ENCODE measurements at places on chromosomes 3 and 15.
A peak's percentile ranks its signal among the peaks of the same experiment; 100 is the strongest.

DNA sequence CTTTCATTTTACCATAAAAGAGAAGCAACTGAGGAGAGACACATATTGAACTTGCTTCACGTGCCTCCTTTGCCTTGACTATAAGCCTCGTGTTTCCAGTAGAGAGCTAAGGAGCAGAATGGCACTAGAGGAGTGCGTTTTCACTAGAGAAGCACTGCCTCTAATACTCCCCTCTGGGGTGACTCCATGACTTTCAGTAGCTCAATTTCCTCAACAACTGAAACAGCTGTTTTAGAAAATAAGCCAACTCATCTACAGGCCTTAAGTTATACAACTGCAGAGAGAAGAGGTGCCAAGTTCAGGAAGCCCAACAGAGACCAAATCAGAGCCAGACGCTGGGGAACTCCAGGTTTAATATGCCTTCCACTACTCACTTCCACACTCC, 1.9 kb downstream of the UBP1 start:
- DNase-seq, result peak; percentile 14

DNA sequence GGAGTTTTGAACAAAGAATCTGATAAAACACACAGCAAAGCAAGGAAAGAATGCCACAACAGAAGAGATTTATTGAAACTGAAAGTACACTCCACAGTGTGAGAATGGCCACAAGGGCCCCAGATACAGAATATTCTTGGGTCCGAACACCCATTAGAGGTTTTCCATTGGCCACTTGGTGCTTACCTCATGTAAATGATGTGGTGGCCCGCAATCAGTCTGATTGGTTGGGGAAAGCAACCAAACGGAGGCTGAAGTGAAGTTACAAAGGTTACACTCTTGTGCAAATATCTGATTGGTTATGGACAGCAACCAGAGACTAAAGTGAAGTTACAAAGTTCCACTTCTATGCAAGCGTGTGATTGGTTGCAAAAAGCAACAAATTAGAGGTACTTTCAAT, 20.4 kb downstream of the NSUN3 start:
- no peak for DNase-seq

DNA sequence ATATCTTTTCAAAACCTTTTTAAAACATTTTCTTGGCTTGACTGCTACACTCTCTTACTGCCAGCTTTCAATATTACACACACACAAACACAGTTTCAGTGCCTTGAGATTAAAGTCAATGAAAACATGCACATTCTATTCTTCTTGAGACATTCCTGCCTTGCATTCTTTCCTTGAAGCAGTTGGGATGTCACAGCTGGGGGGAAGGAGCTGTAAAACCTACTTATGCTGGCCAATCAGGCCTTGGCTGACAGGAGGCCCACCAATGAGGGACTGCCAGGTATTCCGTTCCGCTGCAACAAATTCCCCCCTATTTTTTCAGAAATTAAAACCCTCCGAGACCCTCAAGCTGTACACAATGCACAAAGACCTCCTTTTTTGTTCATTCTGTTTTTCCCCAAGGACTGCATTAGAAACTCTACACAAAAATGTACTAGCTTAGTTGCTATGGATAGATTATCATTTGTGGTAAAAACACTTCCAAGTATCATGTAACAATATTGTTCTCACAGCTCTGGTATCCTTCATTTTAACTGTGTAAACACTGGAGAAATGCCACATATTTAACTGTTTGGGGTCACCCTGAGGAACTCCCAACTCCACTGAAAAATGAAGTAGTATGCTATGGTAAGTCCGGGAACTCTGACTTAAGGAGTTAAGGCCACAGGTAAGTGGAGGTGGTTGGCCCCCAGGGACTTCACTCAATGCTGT, 18.5 kb downstream of the FSTL1 start:
- peak; percentile 61 for DNase-seq

- DNase-seq, result no peak
Observed at GRCh38 chr15:68784206-68784605, 36.5 kb downstream of the ANP32A start.

GRCh38 chr15:64050281-64051092, 4.2 kb upstream of the DAPK2 start:
- DNase-seq, result no peak

DNA sequence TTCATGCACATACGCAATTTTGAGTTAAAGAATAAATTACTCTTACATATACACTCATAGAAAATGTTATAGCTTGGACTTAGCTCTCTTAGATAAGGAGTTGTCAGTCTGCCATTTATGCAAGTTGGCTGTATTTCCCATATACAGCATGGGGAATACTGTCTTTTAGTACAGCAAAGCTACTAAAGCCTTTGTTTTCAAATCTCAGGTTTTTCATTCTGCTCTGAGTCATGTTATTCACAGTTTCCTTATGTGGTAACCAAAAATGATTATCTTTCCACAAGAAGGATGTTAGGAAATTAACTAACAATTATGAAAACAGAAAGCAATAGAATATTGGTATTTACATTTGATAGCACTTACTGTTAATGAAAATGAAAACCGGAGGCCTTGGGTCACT, 4.3 kb upstream of the TIPARP start:
- DNase-seq, result no peak

DNA sequence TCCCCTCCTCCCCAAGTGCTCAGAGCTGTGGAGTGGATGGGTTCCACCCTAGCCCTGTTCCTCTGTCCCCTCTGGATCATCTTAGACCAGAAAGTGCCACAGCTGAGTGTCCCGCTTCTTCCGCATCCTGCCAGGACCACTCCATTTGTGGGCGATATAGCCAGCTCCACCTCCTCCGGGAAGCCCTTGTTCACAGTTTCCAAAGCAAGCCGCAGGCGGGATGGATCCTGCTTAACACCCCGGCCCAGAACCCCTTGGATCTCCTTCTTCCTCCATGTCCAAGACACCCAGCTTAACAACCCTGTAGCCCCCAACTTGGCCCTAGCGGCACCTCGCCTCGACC, 490 bp upstream of the ALAS1 start:
- DNase-seq, result no peak

DNA sequence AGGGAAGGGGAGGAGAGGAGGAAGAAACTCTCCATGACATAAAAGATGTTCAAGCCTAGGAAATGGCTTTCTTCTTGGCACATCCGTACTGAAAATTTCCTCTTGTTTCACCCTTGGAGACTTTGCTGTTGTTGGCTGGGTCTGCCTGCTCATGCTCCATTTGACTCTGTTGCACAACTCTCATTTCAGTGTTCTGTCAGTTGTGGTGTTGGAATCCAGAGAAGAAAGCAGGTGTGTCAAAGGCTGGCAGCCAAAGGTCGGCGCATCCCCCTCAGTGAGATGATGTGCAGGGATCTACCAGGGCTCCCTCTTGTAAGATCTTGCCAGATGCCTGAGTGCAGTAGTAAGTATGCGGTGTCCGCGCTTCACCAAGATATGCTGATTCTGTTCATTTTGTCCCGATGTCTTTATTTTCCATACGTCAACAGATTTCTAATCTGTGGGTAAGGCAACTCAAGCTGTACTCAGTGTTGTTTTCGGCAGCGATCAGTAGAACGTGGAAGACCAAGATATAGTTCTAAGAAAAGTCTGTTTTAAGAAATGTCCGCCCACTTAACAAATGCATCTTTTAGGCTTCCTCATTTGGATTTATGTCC, 265.2 kb upstream of the GOLGA6L4 start:
- no peak for DNase-seq

GRCh38 chr15:98953968-98954367, 53.6 kb downstream of the PGPEP1L start:
- no peak for DNase-seq

DNA sequence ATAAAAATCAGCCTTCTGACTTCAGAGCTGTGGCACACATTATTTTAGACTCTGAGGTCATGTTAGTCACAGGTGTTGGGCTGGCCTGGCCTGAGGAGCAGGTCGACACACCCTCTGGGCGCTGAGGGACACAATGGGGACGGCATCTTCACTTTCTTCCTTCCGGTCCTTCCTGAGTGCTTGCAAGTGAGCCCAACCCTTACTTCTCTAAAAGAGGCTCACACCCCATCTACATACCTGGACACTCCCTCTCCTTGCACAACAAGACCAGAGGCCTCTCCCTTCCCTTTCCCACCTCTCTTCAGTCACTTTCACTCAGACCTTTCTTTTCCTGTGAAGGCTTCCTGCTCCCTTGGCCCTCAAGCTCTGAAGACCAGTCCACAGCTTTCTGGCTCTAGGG, 85.4 kb downstream of the XXYLT1 start:
- no peak for DNase-seq

DNA sequence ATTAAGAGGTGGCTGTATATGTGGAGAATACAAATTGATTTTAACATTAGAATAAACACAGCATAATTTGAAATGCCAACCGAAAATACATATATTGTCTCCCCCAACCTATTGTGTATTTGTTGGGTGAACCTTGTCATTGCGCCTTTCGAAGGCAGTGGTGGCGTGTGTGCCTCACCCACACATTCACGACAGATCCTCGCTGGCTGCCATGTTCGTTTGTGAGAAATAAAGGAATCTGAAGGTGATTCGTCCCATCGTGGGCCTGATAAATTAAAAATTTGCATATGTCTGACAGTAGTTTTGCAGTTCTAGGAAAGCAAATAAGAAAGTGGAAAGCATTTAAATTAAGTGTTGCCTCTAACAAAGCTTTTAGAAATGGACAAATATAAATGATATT, 222.8 kb upstream of the TOPAZ1 start:
- no peak for DNase-seq

- DNase-seq, result no peak
Observed at GRCh38 chr15:69729167-69729748, 276.6 kb downstream of the RPLP1 start.

DNA sequence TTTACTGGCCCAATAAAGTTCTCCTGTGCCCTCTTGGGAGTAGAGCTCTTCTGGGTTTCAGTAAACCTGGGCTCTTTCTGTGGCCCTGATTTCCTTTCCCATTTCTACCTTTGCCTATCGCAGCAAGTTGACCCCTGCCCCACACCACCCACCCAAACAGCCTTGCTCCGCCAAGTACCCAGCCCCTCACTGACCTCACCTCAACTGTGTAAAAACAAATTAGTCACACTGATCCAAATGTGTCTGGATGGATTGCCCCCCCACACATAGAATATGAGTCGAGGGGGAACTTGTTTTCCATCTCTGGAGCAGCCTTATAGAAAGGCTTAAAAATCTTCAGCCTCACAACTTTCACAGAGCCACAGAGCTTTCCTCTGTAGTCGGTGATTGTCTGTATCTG, 28.6 kb upstream of the VEPH1 start:
- no peak for DNase-seq

DNA sequence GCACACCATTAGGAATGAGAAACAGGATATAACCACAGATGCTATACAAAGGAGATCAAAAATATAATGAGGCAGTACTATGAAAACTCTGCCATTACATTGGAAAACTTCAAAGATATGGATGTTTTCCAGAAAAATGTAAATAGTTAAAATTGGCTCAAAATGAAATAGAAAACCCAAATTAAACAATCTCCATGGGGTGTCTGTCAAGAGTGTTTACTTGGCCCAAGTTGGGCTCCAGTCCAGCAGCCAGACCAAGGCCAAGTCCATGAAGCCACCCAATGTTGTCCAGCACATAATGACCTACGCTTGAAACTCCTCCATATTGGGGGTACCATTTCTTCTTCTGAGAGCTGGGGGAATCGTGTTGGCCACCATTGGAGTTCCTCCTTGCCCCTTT, 37.1 kb downstream of the CTXND1 start:
- DNase-seq, result no peak

DNA sequence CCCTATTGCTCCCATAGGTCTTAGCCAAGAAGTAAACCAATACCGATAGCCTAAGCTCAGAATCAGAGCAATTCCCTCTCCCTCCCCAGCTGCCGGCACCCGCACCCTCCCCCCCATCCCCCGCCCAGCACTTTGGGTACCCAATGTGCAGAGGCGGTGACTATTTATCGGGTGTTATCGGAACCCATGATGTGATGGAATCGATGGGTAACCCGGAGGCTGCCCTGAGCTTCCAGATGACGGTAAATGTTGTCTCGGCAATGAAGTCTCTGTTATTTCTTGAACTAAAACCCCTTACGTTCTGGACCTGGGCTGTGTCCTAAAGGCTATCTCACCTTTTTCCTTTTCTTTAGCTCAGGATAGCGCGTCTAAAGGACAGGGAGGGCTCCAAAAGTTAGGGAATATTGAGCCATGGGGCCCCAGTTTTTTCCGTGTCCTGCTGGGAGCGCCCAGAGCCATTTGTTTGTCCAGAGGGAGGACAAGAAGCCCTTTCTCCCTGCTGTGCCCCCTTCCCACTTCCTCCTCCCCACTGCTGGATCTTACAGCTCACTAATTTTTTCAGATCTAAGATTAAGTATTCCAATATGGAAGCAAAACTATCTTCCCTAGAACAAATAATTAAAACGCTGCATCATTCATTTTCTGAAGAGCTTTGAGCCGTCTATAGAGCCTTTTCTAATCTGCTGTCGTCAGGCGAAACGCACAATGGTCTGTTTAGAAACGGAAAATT, 1.5 kb downstream of the SLITRK3 start:
- DNase-seq, result no peak
